ENCODE measurements at places on chromosomes 2 and 18.
A peak's percentile ranks its signal among the peaks of the same experiment; 100 is the strongest.

DNA sequence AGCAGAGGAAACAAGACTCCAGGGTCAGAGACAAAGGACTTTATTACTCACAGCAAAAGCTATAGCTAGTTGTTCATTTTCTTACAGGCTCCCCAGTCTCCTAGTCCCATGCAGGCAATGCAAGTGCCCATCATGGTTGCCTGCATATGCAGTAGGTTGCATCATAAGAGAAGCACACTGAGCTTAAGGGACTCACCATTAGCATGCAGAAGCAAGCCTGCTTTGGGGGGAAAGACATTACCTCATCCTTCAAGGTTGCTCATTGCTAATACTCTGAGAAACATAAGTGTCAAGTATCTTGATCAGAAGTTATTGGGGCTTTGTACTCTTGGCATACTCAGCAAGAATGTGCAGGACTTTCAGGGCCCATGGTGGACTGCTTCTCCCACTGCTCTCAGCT lies 114.6 kb upstream of the CCDC68 start:
- no peak for DNase-seq

- no peak for DNase-seq
Observed at GRCh38 chr2:109648041-109648527, 33.9 kb downstream of the SOWAHC start.

GRCh38 chr2:9800975-9801726 lies 42.1 kb upstream of the TAF1B start:
- peak; percentile 74 for DNase-seq

DNA sequence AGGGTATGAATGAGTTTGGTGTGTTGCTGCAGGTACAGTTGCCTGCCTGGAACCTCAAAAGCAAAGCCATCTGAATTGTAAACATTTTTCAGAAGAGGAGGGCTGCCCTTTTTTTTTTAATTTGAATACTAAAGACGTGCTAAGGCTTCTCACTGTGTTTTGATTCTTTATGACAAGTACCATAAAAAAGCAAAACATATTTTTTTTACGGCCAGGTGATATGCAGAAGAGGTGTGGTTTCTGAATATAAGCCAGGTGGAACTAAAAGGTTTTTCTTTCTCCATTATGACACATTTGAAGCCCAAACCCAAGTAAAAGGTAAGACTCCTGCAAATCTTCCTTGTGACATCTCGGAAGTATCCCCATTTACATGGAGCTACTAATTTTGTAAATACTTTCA lies 246.3 kb downstream of the IRS1 start:
- no peak for DNase-seq

DNA sequence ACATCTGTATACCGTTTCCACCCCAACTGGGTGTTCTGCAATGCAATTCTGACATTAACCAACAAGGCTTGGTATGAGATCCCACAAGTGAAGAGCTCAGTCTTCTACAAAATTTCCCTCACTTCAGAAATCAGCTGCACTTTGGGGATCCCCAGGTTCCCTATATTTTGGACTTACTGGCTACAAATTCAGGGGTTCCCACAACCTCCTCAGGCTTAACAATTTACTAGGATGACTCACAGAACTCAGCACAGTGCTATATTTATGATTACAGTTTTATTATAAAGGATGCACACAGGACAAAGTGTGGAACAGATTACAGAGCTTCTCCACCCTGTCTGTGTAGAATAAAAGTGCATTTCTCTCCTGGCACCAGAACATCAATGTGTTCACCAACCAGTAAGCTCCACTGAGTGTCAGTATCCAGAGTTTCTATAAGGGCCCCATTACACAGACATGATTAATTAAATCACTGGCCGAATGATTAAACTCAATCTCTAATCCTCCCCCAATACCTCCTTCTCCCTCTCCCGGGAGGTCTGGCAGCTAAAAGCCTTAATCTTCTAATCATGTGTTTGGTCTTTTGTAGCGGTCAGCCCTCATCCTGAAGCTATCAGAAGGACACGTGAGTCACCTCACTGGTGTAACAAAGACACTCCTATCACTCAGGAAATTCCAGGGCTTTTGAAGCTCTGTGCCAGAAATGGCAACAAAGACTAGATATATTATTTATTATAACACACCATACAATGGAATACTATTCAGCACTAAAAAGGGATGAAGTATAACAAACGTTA lies 84.6 kb downstream of the SLC66A3 start:
- no peak for DNase-seq
